ENCODE measurements at places on chromosomes 3 and 15.

DNA sequence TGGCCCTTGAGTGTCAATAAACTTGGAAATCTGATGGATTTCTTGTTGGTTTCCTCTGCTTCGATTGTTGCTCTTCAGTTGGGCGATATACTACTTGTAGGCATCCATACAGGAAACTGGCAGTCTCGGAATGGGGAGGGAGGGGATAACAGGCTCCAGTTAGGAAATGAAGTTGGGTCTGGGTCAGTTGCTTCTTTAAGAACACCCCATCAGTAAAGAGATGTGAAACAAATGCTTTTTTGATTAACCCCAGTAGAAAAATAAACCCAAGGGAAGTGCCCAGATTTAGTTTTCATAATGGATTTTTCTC lies 681 bp downstream of the CHMP2B start:
- no peak for DNase-seq

DNA sequence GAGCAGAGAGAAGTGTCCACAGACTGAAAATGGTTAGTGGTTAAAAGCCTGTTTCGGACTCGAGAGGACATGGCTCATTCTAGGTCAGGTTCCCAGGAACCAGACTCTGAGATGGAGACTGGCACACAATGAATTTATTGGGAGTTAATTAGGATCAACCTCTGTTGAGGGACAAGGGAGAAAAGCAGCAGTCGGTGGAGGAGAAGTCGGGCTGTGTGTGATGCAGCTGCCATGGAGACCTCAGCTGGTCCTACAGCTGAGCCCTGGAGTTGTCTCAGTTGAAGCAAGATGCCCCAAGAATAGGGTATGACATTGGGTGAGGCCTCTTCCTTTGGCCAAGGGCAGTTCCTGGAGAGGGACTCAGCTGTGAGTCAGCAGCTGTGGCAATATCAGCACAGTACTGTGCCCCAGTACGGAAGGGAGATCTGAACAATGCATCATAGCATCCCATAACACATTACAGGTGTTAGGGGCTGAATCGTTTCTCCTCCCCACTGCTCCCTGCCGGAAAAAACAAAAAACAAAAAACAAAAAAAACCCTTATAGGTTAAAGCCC lies 105.4 kb downstream of the ABHD5 start:
- no peak for DNase-seq

DNA sequence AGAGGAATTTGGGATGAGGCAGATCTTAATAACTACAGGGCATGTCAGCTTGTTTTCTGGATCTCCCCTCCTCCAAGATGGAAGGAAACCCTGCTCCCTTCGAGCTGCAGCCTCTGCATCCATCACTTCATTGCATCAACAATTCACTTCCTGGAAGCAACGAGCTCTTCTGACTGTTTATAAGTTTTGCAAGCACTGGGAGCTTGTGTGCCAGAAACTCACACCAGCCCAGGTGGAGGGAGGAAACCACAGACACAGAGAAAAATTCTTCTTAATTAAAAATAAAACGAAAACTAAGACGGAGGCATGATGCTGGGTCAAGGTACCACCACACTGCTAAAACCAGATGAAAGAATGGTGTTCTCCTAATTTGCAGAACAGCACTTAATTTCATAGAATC lies 10.6 kb downstream of the LRIG1 start:
- no peak for DNase-seq

GRCh38 chr15:42084465-42085235 lies 9.7 kb downstream of the PLA2G4D start:
- DNase-seq, result no peak

DNA sequence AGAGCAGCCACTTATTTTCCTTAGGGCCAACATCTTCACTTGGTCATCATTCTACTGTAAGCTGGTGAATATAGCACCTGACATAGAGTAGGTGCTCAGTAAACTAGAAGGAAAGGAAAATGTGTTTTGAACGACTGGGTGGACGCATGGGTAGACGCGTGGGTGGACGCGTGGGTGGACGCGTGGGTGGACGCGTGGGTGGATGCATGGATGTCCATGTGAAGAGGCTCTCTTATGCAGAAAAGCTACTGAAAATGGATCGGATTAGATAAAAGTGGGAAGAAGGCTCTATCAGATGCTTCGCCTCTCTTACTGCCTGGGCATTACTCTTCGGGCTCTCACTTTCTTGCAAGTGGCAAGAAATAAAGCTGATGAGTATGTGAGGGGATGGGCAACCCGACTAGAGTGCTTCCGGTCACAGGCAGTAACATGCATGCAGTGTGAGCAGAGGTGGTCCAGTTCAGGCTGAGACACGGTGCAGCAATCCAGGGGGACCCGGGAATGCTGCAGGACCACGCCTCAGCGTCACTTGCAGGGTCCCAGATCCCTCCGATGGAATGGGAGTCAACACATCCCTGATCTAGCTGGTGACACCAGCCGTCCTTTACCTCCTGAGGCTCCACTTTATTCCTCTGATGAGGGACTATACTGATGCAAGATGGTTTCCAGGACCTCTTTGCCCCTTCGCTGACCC lies 138.0 kb upstream of the MEF2A start:
- no peak for DNase-seq

DNA sequence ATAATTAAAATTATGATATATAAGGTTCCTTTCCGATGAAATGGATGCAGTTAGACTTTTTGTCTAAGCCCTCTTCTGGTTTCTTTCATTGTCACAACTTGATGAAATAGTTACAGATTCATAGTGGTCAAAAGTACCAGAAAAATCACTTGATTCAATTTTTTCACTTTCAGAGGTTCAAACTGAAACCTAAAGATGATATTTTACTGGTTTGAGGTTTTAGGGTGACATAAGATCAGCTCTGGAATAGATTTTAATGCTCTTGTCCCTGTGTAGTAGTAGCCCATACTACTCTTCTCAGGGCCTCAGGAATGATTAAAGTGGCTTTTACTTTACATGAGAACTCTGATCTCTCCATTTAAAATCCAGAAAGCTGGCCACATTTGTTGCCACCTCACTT lies 479.1 kb upstream of the ZNF717 start:
- no peak for DNase-seq

GRCh38 chr3:66320390-66320789 lies 99.6 kb downstream of the SLC25A26 start:
- DNase-seq, result no peak

DNA sequence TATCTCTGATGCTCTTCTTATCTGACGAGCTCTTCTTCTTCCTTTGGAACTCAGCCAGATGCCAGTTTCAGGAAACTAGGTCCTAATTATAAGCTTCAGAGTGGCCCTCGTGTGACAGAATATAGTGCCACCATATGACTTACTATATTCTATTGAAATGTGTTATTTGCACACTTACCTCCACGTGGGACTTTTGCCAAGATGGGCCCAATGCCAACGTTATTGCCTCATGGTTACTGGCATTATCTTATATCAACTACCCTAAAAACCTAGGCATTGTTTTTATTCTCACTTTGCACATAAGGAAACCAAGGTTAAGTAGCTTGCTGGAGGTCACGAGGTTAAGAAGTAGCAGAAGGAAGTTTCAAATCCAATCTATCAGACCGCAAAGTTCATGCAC lies 71.3 kb upstream of the SLCO3A1 start:
- no peak for DNase-seq

- DNase-seq, result no peak
These were observed 141.4 kb downstream of the TP63 start for GRCh38 chr3:189772584-189772983.

DNA sequence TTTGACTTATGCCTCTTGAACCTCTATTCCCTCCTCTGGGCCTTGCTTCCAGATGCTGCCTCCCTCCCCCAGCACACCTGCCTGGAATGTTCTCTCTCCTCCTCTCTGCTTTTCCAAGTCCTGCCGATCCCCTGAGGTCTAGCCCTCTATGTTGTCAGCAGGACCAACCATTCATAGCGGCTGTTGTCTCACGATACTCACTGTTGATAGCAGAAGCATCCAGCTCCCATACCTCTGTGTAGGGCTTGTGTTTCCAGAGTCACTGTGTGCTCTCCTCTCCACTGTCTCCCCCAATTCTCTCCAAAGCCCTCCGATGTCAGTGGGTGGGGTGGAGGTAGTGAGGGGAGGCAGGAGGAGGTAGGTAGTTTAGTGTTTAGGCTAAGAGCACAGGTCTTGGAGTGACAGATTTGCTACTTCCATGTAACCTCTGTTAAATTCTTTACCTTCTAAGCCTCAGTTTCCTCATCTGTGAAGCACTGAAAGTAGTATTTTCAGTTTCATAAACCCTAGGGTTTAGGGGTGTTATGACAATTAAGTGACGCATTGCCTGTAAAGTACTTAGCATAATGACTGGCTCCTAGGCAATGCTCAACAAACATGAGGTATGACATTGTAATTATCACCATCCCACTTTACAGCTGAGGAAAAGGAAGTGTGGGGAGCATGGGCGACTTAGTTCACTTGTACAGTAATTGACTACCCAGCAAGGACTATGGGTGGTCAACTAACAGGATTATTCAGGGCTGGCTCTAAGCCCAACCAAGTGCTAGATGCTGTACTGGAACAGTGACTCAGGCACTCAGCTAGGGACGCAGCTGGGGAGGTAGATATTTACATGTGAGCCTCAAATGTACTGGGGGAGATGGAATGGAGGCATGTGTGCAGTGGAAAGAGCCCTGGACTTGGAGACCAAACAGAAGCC lies 122.8 kb downstream of the CACNA1D start:
- no peak for DNase-seq

- no peak for DNase-seq
These were observed 39.0 kb downstream of the MYH15 start for GRCh38 chr3:108471426-108471825.

DNA sequence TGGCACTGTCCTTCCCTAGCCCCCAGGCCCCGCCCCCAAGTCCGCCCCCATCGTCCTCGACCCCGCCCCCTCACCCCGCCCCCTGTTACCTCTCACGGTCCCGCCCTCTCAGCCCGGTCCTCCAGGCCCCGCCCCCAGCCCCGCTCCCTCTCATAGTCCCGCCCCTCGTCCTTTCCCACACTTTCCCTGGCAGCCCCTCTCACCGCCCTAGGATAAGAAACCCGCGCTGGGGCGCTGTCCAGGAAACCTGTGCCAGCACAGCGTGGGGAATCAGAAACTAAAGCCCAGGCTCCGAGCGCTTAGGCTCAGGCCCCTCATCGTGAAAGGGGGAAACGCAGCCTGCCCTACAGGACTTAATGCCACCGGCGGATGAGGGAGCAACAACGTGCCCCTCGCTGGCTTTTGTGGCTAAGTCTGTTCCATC lies 20.9 kb downstream of the TRPM1 start:
- no peak for DNase-seq

DNA sequence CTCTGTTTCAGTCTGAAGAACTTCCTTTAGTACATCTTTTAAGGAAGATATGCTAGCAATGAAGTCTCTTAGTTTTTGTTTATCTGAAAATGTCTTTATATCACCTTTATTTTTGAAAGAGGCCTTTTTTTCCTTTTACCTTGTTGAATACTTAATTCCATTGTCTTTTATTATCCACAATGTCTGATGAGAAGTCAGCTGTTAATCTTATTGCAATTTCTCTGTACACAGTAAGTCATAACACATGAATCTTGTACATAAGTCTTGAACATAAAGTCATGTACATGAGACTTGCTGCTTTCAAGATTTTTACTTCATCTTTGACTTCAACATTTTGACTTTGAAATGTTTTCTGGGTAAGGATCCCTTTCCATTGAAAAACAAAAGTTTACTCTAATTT lies 424.3 kb upstream of the ATP10A start:
- no peak for DNase-seq

- DNase-seq, result no peak
These were observed 1.2 kb downstream of the MANF start for GRCh38 chr3:51386159-51386851.

DNA sequence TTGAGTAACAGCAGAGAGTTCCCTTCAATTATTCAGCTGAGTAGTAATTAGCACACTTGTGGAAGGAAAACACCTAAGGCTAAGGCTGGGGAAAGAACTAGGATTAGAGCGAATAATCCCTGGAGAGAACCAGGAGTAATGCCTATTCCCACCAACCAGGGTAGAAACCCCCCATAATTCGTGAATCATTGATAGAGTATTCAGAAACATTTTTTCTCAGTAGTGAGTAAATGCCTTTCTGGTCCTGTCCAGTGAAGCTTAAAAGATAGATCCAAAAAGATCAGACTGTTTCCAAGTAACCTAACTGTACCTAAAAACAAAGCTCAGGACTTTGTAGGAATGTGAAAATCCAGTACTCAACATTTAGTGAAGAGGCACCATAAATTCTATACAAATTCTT lies 71.2 kb downstream of the DGKG start:
- no peak for DNase-seq

GRCh38 chr3:55771503-55771902 lies 284.4 kb upstream of the WNT5A start:
- no peak for DNase-seq

- no peak for DNase-seq
These were observed 15.8 kb upstream of the RFTN1 start for GRCh38 chr3:16529264-16529663.

GRCh38 chr15:82566690-82567089 lies 26.4 kb upstream of the RPS17 start:
- DNase-seq, result no peak

- DNase-seq, result no peak
These were observed 917.1 kb downstream of the PLOD2 start for GRCh38 chr3:145243875-145244274.

DNA sequence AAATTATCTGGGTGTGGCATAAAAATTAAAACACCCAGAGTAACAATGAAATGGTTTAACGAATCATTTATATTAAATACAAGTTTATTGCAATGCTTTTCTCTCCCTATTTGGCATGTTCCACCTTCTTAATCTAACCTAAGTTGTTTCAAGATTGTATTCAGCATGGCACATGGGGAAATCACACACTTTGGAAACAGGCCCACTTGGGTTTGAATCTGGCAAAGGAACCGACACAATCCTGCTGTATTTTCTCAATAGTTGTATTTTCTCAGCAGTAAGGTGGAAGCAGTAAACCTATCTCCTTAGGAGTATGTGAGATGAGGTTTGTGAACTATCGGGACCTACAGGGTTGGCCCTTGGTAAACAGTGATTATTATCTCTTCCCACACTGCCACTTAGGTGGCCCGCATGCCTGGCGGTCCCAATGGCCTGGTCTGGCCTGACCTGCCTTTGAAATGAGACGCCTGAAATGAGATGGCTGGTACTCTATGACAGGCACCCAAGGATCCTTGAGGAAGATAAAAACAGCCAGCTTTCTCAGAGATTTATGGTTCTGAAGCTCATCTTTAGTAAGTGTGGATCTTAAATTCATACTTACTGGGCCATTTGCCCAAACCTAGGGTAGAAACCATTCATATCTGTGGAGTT lies 45.3 kb upstream of the VILL start:
- no peak for DNase-seq

DNA sequence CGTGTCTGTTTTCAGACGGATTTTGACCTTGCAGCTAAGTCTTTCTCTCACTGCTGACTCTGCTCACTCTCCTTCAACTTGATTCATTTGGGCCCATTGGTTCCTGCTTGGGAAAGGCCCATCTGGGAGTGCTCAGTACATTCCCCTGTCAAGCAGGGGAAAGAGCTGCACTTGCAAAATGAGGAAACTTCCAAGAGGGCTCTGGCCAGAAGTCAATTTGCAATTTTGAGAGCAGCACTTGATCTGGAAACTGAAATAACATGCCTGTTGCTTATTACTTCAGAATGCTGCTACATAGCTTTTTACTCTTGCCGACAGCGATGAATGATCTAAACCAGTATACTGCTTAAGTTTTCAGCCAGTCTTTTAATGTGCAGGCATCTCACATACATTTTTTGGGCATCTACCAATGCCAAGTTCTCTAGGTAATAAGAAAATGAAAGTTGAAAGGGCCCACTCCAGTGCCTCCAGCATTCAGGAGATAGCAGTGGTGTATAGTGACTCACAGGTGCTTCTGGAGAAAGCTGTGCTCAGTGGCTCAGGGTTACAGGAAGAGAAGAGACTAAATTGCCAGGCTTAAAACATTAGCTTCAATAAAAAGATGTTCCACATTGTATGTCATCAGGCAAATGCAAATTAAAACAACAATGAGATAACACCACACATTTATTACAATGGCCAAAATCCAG lies 70.1 kb upstream of the RORA start:
- DNase-seq, result no peak

Data from NCI-H446 treated with DMSO at 0.1 percent for 48 hours (cell line).